ENCODE measurements at places on chromosomes 1 and 21. TPM values are rescaled to one million over a fixed set of nuclear protein-coding genes. Genes with fewer than 3 reads are reported as not detected.

REG4 gene
- 10.2 TPM for total RNA-seq

- H3K36me3 ChIP-seq = no peaks in the 10 kb centered on the region
- no peak overlapping the region for H3K4me3 ChIP-seq
- H3K27ac ChIP-seq = no peak overlapping the region
- no peaks in the 10 kb centered on the region for H3K4me1 ChIP-seq
Observed at GRCh38 chr1:20233866-20234265, 47.5 kb upstream of the PLA2G2C start.

- no peaks in the 10 kb centered on the region for H3K36me3 ChIP-seq
- no peaks in the 10 kb centered on the region for H3K27me3 ChIP-seq
- H3K4me3 ChIP-seq = peak overlapping the region; percentile 86
- H3K27ac ChIP-seq = peak overlapping the region; percentile 89
Observed at GRCh38 chr21:42220138-42220701, 1.3 kb downstream of the ABCG1 start.

DNA sequence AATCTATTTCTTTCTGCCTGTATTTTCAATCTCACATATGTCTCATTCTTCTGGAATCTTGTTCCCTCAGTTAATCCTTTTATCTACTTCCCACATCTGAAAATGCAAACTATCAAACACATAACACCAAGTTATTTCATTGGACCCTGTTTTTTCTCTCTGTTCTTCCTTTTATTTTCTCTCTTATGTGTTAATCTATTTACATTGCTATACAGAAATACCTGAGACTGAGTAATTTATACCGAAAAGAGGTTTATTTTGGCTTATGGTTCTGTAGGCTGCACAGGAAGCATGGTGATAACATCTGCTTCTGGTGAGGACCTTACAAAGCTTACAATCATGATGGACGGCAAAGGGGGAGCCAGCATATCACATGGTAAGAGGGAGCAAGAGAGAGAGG, 247.6 kb downstream of the TGFB2 start:
- H3K36me3 ChIP-seq = no peaks in the 10 kb centered on the region
- peaks cover 18% of the 10 kb centered on the region for H3K27me3 ChIP-seq
- H3K4me3 ChIP-seq = no peak overlapping the region
- no peak overlapping the region for H3K27ac ChIP-seq
- H3K4me1 ChIP-seq = no peaks in the 10 kb centered on the region
- DNase-seq = no peak

DNA sequence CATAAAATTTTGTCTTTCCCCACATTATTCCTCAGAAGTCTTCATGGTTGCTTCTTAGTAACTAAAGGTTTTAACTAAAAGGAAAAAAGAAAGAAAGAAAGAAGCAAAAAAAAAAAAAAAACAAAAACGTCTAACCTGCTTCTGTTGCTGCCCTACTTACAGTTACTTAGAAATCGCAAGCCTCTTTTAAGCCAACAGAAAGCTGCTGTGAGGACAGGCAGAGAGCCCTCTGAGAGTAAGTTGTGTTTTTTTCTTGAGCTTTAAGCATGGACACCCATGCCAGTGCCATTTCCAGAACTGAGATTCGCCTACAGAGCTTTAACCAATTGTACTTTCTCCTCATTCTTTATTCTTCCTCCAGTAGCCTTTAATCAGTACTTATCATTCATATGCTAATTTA, 25.6 kb upstream of the RGS1 start:
- no peak overlapping the region for H3K4me3 ChIP-seq
- H3K36me3 ChIP-seq = no peaks in the 10 kb centered on the region
- no peaks in the 10 kb centered on the region for H3K27me3 ChIP-seq
- DNase-seq = no peak
- peaks cover 40% of the 10 kb centered on the region for H3K4me1 ChIP-seq

DNA sequence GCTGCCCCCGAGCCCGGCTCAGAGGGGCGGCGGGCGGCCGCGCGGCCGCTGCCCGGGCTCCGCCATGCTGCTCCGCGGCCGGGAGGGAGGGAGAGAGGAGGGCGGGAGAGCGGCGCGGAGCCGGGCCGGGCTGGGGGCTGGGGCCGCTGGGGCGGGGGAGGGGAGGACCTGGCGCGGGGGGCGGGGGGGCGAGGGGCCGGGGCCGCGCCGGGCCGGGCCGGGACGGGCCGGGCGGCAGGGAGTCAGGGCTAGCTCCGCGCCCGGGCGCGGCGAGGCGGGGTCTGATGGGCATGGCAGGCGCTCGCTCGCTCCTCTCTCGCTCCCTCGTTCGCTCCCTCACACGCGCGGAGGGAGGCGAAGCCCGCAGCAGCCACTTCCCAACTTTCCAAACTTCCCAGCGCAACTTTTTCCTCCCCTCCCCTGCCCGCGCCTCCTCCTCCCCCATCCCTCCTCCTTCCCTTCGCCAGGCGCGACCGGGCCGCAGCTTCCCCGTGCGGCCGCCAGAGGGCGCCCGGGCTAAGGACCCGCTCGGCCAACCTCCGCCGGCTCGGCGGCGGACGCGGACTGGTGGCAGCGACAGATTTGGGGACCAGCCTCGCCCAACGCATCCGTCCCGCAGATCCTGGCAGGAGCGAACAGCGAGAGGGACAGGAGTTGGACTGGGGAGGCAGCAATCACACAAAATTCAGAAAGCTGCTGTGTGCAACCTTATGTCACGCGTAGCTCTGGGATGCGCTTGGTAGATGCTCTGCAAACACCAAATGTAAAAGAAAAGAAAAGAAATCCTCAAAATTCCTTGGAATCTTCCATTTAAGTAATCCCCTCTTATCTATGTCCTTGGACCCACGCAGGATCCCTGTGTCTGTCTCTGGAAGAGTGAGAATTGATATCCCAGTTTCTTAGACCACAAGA, at the start of gene TRABD2B:
TRABD2B (minus strand) TSS at position 97 of the 912 bp plus-strand sequence.
- peaks cover 55% of the 10 kb centered on the region for H3K27me3 ChIP-seq
- peak; percentile 75 for DNase-seq
- peak within 1 kb of the TSS; percentile 58 for H3K4me3 ChIP-seq
- H3K27ac ChIP-seq = no peak within 1 kb of the TSS

KRTAP13-2 gene
- total RNA-seq = not detected

DNA sequence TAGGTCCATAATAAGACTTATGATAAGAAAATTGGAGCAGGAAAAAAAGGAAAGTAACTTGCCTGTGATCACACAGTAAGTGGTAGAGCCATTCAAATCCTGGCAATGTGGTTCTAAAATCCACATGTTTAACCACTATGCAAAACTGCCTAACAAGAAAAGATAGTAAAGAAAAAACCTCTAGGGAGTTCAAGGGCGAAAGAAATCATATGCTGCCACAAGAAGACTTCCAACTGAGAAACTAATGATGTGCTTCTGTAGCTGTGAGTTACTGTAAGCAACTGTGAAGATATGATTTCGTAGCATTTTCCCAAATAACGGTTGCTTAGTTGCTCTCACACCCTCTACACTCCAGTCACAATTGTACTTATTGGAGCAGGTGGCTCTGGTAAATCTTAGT, 20.9 kb upstream of the LYPLAL1 start:
- DNase-seq = no peak
- H3K36me3 ChIP-seq = no peaks in the 10 kb centered on the region
- H3K27me3 ChIP-seq = peaks cover 3% of the 10 kb centered on the region
- no peaks in the 10 kb centered on the region for H3K4me1 ChIP-seq
- no peak overlapping the region for H3K4me3 ChIP-seq
- H3K27ac ChIP-seq = no peak overlapping the region

GRCh38 chr1:39572379-39573096, 4.1 kb downstream of the PABPC4 start:
- H3K27ac ChIP-seq = no peak overlapping the region
- H3K4me1 ChIP-seq = peaks cover 49% of the 10 kb centered on the region
- H3K4me3 ChIP-seq = peak overlapping the region; percentile 96
- no peak for DNase-seq

FAM167B gene
- 0.32 TPM for total RNA-seq

DNA sequence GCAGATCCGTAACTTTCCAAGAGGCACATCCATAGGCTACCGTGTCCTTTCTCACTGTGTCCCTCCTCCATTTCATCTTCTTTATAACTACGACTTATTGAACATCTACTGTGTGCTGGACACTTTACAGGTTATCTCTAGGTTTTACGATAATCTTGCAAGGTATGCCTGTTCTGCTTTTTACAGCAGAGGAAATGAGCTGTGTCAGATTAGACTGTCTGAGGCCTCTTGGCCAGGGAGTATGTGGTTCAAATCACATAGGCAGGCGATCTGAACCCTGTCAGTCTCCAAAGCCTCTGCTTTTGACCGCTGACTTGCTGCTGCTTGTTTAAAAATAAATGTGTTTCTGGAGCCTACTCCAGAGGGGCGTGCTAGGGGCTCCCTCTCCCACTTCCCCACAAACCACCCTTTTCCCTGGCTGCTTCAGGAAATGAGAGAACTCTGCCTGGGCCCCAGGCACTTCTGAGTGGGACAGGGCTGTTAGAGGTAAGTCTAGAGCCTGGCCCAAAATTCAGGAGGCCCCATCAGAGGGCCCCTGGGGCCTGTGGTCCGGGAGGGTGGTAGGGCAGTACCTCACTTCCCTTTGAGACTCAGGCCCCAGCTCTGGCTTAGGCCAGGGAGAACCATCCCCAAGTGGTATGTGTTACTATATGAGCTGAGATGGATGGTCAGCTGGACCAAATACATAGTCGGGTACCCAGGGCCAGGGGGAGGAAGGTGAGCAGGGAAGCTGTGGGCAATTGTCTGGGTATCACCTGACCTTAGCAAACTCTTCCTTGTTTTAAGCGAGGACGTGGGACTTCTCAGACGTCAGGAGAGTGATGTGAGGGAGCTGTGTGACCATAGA, 4.4 kb downstream of the PSEN2 start:
- H3K4me1 ChIP-seq = peaks cover 6% of the 10 kb centered on the region
- no peak overlapping the region for H3K4me3 ChIP-seq
- H3K27ac ChIP-seq = no peak overlapping the region
- DNase-seq = no peak

DNA sequence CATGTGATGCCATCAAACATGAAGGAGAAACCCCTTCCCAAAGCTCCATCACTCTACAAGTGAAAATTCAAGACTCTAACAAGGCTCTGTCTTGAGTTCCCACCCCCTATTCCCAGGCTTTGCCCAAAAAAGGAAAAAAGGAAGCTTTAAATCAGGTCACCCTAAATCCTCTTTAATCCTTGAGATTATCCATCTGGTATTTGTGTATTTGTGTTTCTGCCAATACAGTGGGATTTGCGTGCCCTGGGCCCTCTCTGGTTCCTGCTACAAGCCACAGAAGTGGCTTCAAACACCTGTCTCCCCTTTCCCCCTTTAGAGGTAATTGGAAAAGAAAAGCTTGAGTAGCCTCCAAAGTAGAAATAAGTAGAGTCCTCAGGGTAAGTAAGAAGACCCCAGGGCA, 120.4 kb downstream of the EDEM3 start:
- no peaks in the 10 kb centered on the region for H3K4me1 ChIP-seq
- H3K36me3 ChIP-seq = no peaks in the 10 kb centered on the region
- H3K4me3 ChIP-seq = no peak overlapping the region
- no peak overlapping the region for H3K27ac ChIP-seq
- H3K27me3 ChIP-seq = no peaks in the 10 kb centered on the region

GRCh38 chr1:222464841-222465210, 83.1 kb downstream of the HHIPL2 start:
- H3K4me1 ChIP-seq = peaks cover 10% of the 10 kb centered on the region
- peak overlapping the region; percentile 71 for H3K27ac ChIP-seq
- DNase-seq = peak; percentile 63
- peaks cover 3% of the 10 kb centered on the region for H3K36me3 ChIP-seq

GRCh38 chr21:44759628-44760285, 41.9 kb downstream of the UBE2G2 start:
- H3K4me3 ChIP-seq = no peak overlapping the region
- H3K36me3 ChIP-seq = no peaks in the 10 kb centered on the region
- no peaks in the 10 kb centered on the region for H3K27me3 ChIP-seq
- H3K4me1 ChIP-seq = no peaks in the 10 kb centered on the region
- H3K27ac ChIP-seq = no peak overlapping the region
- no peak for DNase-seq

DNA sequence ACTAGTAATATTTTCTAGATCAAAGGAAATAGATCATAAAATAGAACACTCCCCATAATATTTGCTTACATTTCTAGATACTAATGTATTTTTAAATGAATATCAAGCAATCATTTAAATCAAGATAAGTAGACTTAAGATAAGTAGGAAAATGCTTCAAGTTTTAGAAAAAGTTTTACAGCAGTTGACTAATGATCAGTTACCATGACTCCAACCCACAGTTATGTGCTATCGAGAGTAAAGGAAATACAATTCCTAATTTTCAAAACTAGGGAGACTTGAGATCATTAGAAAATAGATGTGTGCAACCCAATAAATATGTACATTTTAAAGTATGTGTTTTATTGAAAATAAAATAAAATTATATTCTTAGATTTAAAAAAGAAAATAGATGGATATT, 95.0 kb downstream of the DENND1B start:
- H3K27ac ChIP-seq = no peak overlapping the region
- H3K4me3 ChIP-seq = no peak overlapping the region
- no peaks in the 10 kb centered on the region for H3K27me3 ChIP-seq
- peaks cover 4% of the 10 kb centered on the region for H3K36me3 ChIP-seq
- H3K4me1 ChIP-seq = peaks cover 10% of the 10 kb centered on the region
- DNase-seq = no peak

DNA sequence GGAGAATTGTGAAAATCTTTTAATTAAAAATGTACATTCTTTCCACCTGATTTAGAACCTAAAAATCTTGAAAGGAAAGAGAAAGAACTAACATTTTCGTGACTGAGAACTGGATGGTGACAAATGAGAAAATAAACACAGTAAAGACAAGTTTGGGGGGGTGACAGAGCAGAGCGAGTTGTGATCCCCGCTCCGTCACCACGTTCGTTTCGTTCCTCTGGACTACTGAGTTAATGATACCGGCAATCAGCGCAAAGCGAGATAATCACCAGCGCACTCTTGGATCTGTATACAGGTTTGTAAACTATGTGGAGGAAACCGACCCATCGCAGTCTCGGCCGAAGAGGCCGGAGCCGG, 31.2 kb upstream of the CFAP126 start:
- peaks cover 15% of the 10 kb centered on the region for H3K36me3 ChIP-seq
- H3K4me3 ChIP-seq = peak overlapping the region; percentile 94
- peaks cover 15% of the 10 kb centered on the region for H3K27me3 ChIP-seq
- H3K4me1 ChIP-seq = peaks cover 28% of the 10 kb centered on the region
- DNase-seq = no peak

All from activated naive CD8-positive, alpha-beta T cell treated with anti-CD3 and anti-CD28 coated beads for 36 hours (primary cell).